Activated naive CD8-positive, alpha-beta T cell treated with anti-CD3 and anti-CD28 coated beads for 36 hours (primary cell): ENCODE measurements at places on chromosomes 6 and 20. TPM values are rescaled to one million over a fixed set of nuclear protein-coding genes. Genes with fewer than 3 reads are reported as not detected.

The SUMO4 gene
- total RNA-seq: 2.3 TPM

The MAS1 gene
- total RNA-seq: not detected

The TMEM170B gene
- 2.2 TPM for total RNA-seq

The TRIM38 gene
- 8.2 TPM for total RNA-seq

The EEF1A2 gene
- total RNA-seq: 0.27 TPM

The TP53TG5 gene
- total RNA-seq: 0.40 TPM

The TGM3 gene
- total RNA-seq: not detected

The RFX6 gene
- not detected for total RNA-seq

The TRIM39 gene
- 26.2 TPM for total RNA-seq

The APCDD1L gene
- not detected for total RNA-seq

The UBD gene
- total RNA-seq: 2.6 TPM

The MYMX gene
- total RNA-seq: not detected

The RAET1L gene
- total RNA-seq: not detected

The LMBRD1 gene
- total RNA-seq: 15.2 TPM

The MEA1 gene
- total RNA-seq: 105 TPM

The SPEF1 gene
- 0.12 TPM for total RNA-seq

The RSPO3 gene
- not detected for total RNA-seq

The TBX18 gene
- not detected for total RNA-seq

The EYA4 gene
- total RNA-seq: not detected

The ZC3H12D gene
- 28.0 TPM for total RNA-seq

The EFCAB8 gene
- total RNA-seq: 0.56 TPM

The BPI gene
- total RNA-seq: not detected

The CFAP206 gene
- total RNA-seq: not detected

The CCDC28A gene
- 16.6 TPM for total RNA-seq

The SMPD2 gene
- total RNA-seq: 7.9 TPM

The SLC25A27 gene
- 1.5 TPM for total RNA-seq

The BANF2 gene
- not detected for total RNA-seq

The PBOV1 gene
- not detected for total RNA-seq

The ARG1 gene
- not detected for total RNA-seq

The FRK gene
- total RNA-seq: 0.08 TPM

The TAPBP gene
- total RNA-seq: 201 TPM

The HCRTR2 gene
- total RNA-seq: not detected

The PIGT gene
- 55.4 TPM for total RNA-seq

The EDN1 gene
- not detected for total RNA-seq

The POPDC3 gene
- total RNA-seq: not detected

The GJA1 gene
- 0.06 TPM for total RNA-seq

The TRAM2 gene
- total RNA-seq: 1.6 TPM

The CSNK2B gene
- 297 TPM for total RNA-seq
